ENCODE measurements at places on chromosomes 1 and 21.

- no peak for DNase-seq
Observed at GRCh38 chr1:212670301-212670700, 29.3 kb downstream of the BATF3 start.

- DNase-seq = no peak
Observed at GRCh38 chr1:51410568-51411460, 80.5 kb upstream of the TTC39A start.

DNA sequence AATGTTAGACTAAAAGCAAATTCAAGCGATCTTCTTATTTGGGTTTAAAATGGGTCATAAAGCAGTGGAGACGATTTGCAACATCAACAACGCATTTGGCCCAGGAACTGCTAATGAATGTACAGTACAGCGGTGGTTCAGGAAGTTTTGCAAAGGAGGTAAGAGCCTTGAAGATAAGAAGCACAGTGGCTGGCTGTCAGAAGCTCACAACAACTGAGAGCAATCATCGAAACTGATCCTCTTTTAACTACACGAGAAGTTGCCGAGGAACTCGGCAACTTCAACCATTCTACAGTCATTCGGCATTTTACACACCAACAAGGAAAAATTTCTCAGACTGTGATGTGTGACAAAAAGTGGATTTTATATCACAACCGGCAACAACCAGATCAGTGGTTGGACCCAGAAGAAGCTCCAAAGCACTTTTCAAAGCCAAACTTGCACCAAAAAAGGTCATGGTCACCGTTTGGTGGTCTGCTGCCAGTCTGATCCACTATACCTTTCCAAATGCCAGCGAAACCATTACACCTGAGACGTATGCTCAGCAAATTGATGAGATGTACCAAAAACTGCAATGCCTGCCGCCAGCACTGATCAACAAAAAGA lies 47.9 kb downstream of the ASH1L start:
- no peak for DNase-seq

GRCh38 chr1:203547771-203548421 lies 53.9 kb downstream of the OPTC start:
- no peak for DNase-seq

- DNase-seq = no peak
Observed at GRCh38 chr1:162384601-162385279, 3.2 kb downstream of the C1orf226 start.

DNA sequence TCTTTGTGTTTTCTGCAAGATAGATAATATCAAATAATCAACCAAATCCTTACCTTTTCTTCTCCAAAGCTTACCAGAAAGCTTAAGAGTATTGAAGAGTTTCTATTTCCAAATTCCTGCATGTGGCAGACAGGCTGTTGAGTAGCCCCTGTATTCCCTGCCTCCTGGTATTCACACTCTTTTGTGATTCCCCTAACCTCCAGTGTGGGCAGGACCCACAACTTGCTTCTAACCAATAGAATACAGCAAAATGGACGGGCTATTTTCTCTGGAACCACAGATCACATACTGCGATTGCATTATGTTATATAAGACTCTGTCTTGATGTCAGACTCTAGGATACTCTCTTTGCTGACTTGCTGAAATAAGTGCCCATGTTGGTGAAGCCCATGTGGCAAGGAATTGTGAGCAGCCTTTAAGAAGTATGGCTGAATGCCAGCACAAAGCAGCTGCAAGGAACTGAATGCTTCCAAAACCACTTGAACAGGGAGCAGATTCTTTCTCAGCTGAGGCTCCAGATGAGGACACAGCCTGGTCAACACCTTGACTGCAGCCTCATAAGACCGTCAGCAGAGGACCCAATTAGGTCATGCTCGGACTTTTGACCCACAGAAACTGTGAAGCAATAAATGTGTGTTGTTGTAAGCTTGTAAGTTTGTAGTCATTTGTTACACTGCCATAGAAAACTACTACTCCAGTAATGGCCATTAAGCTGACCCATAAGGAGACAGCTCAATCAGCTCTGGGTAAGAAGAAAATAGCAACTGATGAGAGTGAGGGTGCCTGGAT lies 47.9 kb upstream of the PLXNA2 start:
- no peak for DNase-seq

GRCh38 chr1:42450061-42450460 lies 5.8 kb downstream of the ZMYND12 start:
- no peak for DNase-seq

Measured in T-cell (primary cell).